Hematopoietic multipotent progenitor cell treated with erythropoietin and hydrocortisone succinate and interleukin-3 and kit ligand, for 8 days (in vitro differentiated cells): ENCODE measurements at places on chromosomes 2 and 18.

GRCh38 chr2:96499061-96499960 lies 5.8 kb downstream of the NEURL3 start:
- DNase-seq, result no peak

GRCh38 chr2:239184179-239184578 lies 216.6 kb downstream of the HDAC4 start:
- no peak for DNase-seq

GRCh38 chr2:31087491-31087890 lies 50.7 kb downstream of the GALNT14 start:
- no peak for DNase-seq

DNA sequence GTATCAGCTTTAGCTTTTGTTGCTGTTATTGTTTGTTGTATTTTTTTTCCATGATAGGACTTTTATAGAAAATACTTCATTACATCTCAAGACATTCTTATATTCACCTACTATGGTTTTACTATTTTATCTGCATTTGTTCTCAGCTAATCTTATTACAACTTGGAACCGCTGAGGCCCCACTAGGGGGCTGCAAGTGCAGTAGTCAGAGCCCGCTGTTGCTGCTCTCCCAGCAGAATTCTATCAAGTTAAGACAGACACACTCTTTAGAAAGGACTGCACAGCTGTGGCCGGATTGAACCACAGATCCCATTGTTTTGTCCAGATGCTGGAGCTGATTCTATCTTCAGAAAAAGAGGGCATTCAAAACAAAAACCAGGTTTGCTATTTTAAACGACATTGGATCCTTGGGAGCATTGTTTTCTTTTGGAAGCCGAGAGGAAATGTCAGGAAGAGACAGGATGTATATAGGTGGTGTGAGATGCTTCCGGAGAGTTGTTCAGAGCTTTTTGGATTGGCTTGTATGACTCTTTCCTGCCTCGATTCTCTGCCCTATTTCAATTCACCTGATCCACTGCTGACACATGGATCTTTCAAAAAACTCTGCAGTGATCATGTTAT lies 105.7 kb upstream of the GAREM1 start:
- DNase-seq, result peak; percentile 3

GRCh38 chr2:94996305-94997100 lies 29.0 kb upstream of the MAL start:
- DNase-seq, result no peak

- no peak for DNase-seq
These were observed 168.4 kb downstream of the ZFP36L2 start for GRCh38 chr2:43057742-43058725.

GRCh38 chr2:59277671-59278070 lies 1036.5 kb upstream of the FANCL start:
- peak; percentile 17 for DNase-seq

- no peak for DNase-seq
These were observed 45.7 kb upstream of the RALBP1 start for GRCh38 chr18:9429662-9429993.

DNA sequence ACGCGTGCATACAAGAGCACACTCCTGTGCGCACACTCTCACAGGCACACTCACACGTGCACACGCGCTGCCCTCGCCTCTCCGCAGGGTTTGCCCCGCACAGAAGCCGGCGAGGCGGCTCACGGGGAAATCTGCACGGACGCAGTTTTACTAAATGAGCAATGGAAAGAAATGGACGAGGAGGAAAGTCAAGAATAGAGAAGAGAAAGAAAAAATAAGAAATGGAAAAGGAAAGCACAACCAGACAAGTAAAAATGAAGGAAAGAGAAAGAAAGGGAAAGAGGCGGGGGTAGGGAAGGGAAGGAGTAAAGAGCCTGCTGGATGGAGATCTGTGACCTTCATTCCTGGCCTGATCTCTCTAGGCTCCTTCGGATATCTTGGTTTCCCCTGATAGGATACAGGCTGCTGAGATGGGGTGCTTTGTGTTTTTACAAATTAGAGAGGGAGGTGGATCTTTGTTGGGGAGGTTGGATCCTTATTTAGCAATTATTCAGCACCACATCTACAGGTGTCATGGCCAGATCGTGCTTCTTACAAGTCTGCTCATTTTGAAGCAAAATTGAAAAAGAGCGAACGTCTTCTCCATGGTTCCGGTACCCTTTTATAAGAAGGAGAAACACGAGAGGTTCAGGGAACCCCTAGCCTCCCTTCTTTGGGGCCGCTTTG lies 693 bp upstream of the LRP2 start:
- no peak for DNase-seq

DNA sequence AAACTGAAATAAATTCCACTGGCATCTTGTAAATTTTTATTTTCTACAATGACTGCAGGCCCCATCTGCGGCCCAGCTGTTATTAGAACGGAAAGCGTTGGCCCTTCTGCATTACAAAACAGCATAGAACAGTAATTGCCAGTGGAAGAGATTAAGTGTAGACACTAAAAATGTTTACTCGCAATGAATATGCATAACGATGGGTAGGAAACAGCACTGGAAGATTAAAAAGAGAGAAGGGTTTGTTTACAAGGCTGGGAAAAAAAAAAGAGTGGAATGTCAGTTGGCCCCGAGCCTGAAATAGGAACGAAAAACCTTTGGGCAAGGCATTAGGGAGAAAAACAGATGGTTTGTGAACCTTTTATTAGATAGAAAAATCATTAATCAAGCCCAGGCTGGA lies 275.9 kb upstream of the TCF4 start:
- no peak for DNase-seq

GRCh38 chr2:105712981-105713596 lies 31.6 kb upstream of the NCK2 start:
- no peak for DNase-seq

DNA sequence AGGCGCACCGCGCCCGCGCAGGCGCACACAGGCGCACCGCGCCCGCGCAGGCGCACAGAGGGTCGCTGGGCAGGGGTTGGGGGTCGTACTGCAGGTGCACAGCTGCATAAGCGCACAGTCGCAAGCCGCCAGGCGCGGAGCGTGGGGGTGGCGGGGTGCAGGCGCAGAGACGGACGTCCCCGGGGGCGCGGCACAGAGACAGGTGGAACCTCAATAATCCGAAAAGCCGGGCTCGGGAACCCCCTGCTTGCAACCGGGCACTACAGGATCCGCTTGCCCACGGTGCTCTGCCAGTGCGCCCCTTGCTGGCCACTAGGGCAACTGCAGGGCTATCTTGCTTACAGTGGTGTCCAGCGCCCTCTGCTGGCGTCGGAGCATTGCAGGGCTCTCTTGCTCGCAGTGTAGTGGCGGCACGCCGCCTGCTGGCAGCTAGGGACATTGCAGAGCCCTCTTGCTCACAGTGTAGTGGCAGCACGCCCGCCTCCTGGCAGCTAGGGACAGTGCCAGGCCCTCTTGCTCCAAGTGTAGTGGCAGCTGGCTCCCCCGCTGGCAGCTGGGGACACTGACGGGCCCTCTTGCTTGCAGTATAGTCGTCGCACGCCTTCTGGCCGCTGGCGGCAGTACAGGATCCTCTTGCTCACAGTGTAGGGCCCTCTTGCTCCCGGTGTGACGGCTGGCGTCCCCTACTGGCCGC lies 34.9 kb downstream of the FAM110C start:
- peak; percentile 45 for DNase-seq

DNA sequence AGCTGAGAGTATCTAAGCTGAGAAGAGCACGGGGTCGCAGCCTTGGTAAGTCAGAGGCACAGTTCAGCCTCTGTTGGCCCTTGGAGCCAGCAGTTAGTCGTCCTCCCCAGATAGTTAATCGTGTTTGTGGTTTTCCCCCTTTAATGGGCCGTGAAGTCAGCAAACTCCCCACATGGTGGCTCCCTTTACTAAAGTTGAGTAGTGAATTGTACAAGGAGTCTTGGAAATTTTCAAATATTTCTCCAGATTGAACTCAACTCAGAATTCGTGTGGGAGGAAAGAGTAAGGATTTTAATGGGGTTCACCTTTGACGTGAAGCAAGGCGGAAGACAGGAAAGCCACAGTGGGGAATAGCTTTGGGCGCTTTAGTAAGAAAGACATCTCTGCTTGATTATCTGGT lies 2.4 kb upstream of the ADCYAP1 start:
- no peak for DNase-seq

GRCh38 chr18:58077329-58077728 lies 33.3 kb downstream of the NEDD4L start:
- no peak for DNase-seq

GRCh38 chr2:1677821-1678165 lies 66.5 kb downstream of the PXDN start:
- DNase-seq, result no peak

GRCh38 chr18:48310353-48310752 lies 98.8 kb downstream of the ZBTB7C start:
- no peak for DNase-seq

DNA sequence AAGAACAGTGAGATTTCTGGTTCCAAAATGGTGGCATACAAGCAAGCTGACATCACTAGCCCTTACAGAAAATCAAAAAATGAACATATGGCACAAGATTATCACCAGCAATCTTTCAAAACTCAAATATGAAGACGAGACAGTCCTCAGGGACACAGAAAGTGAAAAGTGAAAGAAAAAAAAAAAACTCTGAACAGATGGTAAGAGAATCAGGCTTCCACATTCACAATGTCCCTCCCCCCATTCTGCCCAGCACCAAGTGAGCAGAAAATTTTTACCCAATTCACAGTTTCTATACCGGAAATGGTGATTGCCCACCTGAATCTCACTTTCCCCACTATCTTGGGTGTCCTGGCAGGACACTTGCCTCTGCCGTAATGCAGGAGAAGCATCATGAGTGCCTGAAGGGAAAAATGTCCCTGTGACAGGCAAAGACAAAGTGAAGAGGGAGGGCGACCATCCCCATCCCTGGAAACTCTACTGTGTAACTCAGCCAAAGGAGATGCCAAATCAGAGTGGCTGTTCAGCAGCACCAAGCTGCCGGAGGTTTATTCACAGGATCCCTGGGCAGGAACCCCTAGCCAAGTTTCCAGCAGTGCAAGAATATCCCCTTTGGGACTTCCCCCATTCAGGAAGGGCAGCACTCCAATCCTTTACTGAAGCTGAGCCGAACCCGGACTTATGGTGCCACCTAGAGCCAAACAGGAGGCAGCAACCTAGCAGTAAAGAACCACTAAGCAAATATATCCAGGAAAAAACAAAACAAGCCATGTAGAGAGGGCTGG lies 312.2 kb downstream of the LRATD1 start:
- peak; percentile 47 for DNase-seq

DNA sequence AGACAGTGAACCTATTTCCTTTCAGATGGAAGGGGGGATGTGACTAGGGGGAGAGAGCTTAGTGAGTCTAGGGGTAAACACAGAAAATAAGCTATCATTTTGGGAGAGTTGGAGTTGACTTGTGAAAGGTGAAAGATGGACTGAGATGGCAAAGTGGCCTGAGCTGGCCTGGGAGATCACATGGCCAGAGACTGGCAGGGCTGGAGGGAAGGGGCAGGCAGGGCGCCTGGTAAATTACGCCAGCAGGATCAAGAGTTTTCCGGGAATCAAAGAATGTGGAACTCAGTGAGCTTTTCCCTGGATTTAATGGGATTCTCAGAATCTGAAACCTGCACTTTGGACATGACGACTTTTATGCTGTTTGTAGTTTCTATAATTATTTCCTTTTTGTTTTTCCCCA lies 841 bp upstream of the CFAP65 start:
- DNase-seq, result no peak
